HT1080 (cell line): ENCODE measurements at places on chromosomes 16 and 17. TPM values are rescaled to one million over a fixed set of nuclear protein-coding genes. Genes with fewer than 3 reads are reported as not detected.

ASGR1 gene
- total RNA-seq: 2.8 and 4.0 TPM in 2 replicates

TBC1D3K gene
- 1.2 TPM in 1 of 2 replicates, not detected in the other for total RNA-seq

OSBPL7 gene
- 9.2 and 15.0 TPM in 2 replicates for total RNA-seq

STX1B gene
- 1.0 and 2.1 TPM in 2 replicates for total RNA-seq

CCDC92B gene
- total RNA-seq: not detected in 2 replicates

EPOP gene
- 3.3 and 3.9 TPM in 2 replicates for total RNA-seq

TBC1D3E gene
- total RNA-seq: 0.60 TPM in 1 of 2 replicates, not detected in the other

DNA sequence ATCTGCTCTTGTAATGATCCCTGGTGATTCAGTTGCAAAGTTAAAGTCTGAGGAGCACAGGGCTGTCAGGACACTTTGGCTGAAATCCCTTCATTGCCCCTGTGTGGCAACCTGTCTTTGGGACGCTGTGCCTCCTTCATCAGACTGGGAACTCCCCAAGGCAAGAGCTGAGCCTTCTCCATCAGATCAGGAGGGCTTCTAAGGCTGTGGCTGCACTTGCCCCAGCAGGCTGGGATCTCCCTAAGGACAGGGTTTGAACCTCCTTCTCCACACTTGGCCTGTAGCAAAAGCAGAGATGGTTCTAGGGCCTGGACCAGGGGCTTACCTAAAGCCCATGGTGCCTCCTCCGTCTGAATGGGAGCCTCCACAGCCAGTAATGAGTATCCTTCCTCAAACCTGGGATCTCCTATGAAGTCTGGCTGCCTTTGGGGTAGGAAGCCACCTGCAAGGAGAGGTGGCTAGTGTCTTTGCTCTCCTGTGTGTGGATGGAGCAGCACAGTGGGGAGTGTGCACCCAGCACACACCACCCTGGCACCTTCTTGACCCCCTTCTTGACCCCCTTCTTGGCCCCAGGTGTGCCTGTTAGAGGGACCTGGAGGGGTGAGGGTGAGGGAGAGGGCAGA, 79.0 kb upstream of the NKD1 start:
- no peak for DNase-seq

DNA sequence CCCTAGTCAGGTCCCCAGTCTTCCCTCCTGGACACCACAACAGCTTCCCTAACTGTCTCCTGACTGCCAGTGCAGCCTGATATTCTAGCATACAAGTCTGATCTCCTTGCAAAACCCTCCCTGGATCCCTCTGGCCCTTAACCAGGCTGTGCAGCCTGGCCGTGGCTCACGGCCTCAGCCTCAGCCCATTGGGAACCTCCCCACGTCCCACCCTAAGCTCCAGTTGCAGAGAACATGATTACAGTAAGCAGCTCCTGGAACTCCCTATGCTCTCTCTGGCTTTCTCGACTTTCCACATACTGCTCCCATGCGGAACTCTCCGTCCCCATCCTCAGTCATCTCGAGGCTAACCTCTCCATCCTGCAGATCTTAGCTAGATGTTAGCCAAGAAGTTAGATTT, 13.0 kb downstream of the ALOX12B start:
- no peak for DNase-seq

- no peak for DNase-seq
These were observed 34.9 kb downstream of the ARHGAP17 start for GRCh38 chr16:24980077-24980793.

- no peak for DNase-seq
These were observed 15.6 kb upstream of the LITAF start for GRCh38 chr16:11602321-11602720.

DNA sequence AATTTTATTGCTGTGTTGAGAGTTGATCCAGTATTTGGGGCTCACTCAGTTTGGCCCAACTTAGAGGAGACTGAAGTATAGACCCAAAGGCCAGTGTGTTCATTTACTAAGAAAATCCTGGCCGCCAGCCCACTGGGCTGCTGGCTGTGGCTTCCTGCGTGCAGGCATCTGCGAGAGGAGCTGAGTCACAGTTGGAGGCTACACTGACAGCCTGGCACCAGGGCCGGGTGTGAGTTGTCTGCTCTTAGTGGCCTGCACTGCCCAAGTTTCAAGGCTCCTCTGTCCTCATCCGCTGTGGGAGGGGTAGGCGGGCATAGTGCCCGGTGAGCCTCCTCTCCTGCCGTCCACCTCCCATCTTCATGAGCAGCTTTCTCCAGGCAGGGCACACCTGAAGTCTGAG, 54.2 kb downstream of the PLD6 start:
- DNase-seq: peak; percentile 97

DNA sequence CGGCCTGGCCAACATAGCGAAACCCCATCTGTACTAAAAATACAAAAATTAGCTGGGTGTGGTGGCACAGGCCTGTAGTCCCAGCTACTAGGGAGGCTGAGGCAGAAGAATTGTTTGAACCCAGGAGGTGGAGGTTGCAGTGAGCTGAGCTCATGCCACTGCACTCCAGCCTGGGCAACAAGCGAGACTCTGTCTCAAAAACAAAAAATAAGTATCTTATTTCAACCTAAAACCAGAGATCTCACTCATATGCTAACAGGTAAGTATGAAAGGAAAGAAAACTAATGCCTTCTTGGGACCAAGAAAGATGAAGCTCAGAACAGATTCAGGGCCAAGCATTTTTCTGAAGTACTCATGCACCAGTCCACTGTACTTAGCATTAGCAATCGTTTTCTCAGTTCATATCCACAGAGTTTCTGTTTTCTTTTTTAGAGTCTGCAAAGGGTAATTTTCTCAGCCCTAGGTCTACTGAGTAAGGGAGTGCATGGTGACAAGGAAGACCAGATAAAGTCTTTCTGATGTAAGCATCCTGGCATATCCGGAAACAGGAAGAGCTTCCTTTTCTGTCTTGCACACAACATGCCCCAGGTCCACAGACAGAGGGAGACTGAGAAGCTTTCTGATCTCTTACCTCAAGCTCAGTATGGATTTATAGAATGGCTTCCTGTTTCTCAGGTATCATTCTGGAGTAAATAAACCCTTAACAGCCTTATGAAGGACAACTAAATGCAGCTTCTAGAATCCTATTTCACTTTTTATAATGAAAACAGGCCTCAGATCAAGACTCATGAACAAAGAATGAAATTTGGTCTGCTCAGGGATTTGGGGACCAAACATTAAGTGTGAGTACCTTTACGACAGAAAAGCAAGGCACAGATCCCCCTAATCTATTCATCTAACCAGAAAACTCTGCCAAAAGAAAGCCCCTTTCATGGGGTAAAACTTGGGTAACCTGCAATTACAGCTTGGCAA, 38.7 kb upstream of the FOXJ1 start:
- DNase-seq: peak; percentile 27

DNA sequence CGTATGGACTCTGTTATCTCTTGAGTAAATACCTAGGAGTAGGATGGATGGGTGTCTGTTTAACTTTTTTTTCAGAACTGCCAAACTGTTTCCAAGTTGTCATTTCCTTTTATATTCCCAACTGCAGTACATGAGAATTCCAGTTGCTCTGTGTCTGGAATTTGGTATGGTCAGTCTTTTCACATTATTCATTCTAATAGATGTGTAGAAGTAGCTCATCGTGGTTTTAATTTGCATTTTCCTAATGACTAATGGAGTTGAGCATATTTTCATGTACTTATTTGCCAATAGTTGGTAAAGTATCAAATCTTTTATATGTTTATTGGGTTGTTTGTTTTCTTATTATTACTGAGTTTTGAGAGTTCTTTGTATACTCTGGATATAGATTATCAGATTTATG, 27.0 kb downstream of the MRTFB start:
- DNase-seq: no peak

- DNase-seq: peak; percentile 65
These were observed 8.6 kb downstream of the LGALS3BP start for GRCh38 chr17:78970834-78971755.

DNA sequence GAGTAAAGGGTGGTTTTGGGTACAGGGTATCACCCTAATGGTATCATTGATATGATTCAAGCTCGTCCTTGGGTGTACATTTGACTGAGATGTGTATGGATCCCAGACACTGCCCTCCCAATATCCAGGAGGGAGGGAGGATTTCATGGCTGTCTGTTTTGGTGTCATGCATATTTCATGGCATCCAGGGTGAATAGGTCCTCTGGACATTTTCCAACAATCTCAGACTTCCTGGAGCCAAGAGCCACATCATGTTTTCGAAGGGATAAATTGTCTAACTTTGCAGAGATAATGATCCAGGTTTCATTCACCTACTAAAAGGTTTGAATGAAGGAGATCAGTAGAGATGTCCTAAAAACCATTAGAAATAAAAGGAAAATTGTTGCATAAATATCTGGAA, 431.9 kb downstream of the SHISA9 start:
- peak; percentile 17 for DNase-seq

GRCh38 chr16:74556375-74556922, 50.5 kb downstream of the GLG1 start:
- DNase-seq: peak; percentile 36

DNA sequence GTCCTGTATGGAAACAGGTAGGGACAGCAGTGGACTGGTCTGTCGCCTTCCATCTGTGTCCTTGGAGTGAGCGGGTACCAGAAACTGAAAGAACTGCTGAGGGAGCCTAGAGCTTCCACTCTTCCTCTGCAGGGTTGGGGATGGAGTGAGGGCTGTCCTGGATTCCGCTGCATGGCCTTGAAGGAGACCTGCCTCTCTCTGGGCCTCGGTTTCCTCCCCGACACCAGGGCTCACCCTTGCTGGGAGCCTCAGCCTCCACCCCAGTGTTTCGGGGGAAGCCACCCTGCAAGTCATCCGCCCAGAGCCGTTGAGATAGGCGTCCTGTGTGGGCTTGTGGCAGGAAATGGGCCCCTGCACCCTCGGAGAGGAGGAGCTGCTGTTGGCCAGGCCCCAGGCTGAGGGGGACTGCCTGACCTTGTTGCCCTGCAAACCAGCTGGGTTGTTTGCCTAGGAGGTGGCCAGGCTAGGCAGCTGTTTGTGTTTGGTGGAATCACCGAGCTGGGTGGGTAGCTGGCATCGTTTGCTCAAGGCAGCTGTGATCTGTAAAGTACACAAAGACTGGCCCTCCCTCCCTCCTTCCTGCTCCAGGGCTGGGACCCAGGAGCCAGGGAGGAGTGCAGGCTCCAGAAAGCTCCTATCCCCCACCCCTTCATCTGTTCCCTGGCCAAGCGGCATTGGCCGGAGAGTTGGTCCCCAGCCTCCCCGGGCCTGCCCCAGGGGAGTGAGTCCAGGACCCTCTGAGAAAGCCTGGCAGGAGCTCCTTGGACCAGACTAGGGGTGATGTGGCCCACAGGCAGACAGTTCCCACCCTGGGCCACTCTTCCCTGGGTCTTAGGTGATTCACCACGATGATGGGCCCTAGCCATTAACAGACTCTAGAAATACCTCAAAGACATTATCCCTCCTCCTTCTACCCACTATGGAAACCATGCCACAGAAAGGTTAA, 1.3 kb downstream of the RAB37 start:
- no peak for DNase-seq

GRCh38 chr16:11107780-11108465, 148.1 kb downstream of the SOCS1 start:
- peak; percentile 45 for DNase-seq

DNA sequence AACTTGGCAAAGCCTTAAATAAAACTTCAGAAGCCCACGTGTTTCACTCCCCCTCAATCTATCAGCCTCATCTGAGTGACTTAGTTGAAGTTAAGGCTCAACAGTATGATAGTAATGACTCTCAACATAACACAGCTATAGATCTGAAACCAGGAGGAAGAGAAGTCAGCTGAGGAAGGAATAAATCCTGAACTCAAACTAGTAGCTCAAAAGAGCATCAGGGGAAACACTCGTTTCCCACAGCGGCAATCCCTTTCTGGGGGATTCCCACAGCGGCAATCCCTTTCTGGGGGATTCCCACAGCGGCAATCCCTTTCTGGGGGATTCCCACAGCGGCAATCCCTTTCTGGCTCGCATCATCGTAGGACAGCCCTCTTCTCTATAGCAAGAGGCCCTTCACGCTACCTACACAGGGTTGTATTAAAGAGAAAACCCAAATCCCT, 56.8 kb downstream of the ZZEF1 start:
- no peak for DNase-seq

GRCh38 chr17:64447526-64447925, 1.4 kb upstream of the MILR1 start:
- DNase-seq: no peak

DNA sequence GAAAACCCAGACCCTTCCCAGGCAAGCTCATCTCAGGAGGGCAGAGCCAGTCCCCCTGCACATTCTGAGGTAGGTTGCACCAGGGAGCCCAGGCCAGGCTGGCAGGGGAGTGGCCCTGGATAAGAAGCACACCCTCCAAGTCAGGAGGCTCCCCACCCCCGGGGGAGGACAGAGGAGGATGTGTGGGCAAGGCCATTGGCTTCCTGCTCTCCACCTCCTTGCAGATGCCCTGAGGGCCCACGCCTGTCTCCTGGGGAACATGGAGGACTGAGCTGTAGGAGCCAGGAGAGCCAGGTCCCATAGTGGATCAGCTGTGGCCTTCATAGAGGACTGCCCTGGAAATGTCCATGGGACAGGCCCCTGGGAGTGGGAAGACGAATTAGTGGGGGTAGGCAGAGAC, 126.7 kb downstream of the IRF8 start:
- DNase-seq: no peak

DNA sequence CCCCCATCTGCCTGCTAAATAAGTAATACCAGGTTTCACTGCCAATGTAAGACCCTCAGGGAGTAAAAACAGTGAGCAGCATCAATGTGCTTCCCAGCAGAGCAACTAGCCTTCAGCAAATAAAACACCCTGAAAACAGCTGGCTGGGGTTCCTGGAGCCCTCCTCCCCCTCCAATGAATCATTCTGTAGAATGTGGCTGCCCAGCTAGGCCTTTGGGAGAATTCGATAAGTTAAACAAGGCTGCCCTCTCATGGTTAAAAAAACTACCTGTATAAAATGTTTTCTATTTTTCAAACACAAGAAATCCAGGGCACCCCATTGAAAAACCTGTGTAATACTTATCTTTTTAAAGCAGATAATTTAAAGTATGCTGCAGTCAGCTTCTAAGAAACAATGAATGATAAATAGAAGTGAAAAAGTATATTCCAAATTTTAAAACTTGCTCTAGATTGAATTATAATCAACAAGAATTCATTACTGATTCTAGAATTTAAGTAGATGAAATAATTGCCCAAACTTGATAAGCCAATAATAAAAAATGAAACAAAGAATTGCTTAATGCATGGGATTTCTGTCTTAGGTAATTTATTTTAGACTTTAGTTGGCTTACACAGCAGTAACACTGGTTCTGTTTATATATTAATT, 9.4 kb upstream of the TOM1L1 start:
- peak; percentile 63 for DNase-seq

DNA sequence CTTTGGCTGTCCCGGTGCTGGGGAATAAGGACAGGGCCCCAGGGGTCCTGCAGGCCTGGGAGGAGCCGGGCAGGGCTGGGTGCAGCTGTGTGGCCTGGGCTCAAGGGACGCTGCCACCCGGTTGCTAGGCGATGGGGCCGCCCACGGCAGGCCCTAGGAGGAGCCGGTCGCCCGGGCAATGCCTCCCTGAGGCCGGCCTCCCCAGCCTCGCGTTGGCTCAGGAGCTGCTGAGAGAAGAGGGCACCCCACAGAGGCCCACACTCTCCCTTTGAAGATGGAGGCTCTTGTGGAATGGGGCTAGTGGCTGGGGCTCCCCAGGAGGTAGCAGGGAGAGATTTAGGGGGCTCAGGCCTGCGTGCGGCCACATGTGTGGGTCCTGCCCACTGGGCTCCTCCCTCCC, at the start of gene CIBAR2:
CIBAR2 (minus strand) TSS at position 109 of the 400 bp plus-strand sequence. CDS start 120 bp downstream, outside the sequence.
- DNase-seq: no peak
